Thymus (tissue), 14 donors: ENCODE measurements at places on chromosomes 3 and 15. TPM values are rescaled to one million over a fixed set of nuclear protein-coding genes. Genes with fewer than 3 reads are reported as not detected.
A peak's percentile ranks its signal among the peaks of the same experiment; 100 is the strongest.

Gene PPARG
- 4.3 TPM for total RNA-seq

Gene FOXB1
- total RNA-seq = 0.05 TPM

Gene TBL1XR1
- total RNA-seq = 130 TPM

Gene SI
- 0.05 TPM for total RNA-seq

Gene EXD1
- 0.09 TPM for total RNA-seq

Gene LRRC3B
- 0.57 TPM for total RNA-seq

DNA sequence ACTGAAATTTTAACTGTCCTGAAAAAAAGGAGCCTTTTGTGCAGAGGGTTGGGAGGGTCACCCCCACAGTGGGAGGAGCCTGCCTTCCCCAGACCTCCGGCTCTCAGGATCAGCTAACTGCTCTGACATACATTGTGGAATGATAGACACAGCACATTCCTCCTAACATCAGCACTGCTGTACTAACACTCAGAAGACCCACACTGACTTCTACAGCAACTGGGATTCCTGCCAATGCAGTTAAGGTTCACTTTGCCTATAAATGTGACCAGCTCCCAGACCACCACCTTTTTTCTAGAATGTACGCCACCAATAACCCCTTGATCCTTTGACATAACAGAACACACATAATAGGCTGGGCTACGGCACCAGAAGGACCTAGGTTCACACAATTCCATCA is 3.2 kb downstream of the CPEB1 start:
- no peak for DNase-seq

- DNase-seq = peak; percentile 27
Measured at GRCh38 chr15:80060356-80061006, 1.0 kb downstream of the ZFAND6 start.

- no peak for DNase-seq
Measured at GRCh38 chr3:11391174-11391879, 119.1 kb downstream of the ATG7 start.

DNA sequence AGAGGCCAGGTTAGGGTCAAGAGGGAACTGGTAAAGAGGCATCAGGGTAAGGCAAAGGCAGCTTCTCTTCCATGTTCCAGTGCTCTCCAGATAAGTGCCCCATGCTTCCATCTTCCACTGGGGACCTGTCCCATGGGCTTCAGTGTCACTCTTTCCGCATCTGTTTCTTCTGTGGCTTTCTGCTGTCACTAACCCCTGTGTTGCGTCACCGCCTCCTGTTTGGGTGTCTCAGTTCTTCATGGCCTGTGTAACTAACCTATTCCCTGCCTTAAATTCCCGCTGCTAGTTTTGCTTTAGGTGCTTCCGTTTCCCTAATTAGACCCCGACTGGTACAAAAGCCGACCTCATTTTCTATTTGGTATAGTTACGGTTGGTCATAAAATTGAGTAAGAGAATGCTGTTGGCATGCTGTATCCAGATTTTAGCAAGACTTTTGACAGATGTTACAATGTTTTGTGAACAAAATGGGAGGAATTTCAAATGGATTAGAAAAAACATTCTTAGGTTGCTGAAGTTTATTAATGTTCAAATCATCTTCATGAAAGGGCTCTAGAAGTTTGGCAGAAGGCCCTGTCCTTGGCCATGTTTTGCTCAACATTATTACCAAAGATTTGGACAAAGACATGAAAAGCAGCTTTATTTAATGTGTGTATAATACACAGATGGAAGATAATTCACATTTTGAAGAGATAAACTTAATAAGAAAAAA is 245.3 kb downstream of the BBX start:
- DNase-seq = no peak

DNA sequence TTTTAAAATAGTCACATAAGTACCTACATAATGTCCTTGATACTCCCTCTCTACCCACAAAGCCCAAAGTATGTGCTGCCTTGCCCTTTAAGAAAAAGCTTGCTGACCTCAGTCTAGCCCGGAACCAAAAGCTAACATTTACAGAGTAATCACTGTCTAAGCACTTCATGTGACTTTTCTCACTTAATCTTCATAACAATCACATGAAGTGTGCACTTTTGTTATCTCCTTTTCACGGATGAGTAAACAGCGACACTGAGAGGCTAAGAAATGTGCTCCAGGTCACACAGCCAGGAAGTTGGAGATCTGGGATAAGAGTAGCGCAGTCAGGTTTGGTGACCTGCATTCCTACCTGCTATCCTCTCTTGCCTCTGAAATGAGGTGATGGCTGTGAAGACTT is 194.0 kb downstream of the ITPR1 start:
- DNase-seq = no peak

DNA sequence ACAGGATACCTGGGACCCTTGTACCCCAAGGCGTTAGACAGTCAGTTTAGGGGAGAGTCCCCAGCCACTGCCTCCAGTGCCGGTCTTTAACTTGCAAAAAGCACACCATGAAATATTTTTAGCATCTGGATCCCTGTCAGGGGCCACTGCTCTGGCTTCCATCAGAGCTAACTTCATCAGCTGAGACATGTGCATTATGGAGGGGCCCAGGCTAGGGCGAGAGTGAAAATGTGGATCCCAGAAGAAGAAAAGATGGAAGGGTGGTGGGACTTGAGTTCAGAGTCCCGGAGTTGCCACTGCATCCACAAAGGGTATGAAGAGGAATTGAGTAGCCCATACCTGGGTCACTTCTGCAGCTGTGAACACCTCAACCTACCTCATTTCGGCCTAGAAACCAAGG is 23.5 kb upstream of the SPATA12 start:
- DNase-seq = no peak

DNA sequence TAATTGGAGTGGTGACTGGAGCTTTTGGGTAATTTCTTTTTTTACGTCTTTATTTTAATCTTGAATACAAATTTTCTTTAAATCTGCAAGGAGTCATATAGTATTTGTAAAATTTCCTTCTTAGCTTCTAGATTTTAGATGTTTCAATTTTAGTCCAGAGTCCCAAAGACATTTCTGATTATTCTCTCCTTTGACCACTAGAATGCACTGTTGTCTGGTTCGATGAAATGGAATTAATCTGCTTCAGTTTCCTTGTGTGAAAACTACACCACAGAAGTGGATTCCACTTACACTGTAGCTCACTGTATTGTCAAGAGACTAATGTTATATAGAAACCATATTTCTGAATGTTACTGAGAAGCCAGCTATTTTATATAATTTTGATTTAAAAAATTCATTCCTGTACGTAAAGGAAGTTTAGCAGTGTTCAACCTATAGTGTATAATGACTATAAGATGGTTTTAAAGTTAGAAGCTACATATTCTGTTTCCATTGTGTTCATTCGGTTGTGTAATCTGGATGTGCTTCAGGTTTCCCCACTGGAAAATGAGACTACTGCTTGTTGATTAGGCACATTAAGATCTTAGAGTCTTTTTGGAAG is 6.1 kb downstream of the GRAMD1C start:
- peak; percentile 25 for DNase-seq

- no peak for DNase-seq
Measured at GRCh38 chr15:47744496-47744895, 27.2 kb downstream of the SEMA6D start.

GRCh38 chr3:196440696-196441095 is 8.5 kb upstream of the UBXN7 start:
- DNase-seq = no peak
